Vagina (tissue), 2 donors: ENCODE measurements at places on chromosomes 13 and 19. TPM values are rescaled to one million over a fixed set of nuclear protein-coding genes. Genes with fewer than 3 reads are reported as not detected.

GRCh38 chr19:39160889-39161672 is 35.5 kb downstream of the PAK4 start:
- no peak for DNase-seq
- no peaks in the 10 kb centered on the region for H3K36me3 ChIP-seq
- H3K27me3 ChIP-seq, result no peaks in the 10 kb centered on the region

GRCh38 chr19:49324801-49325576 is at the start of gene SLC6A16:
Gene SLC6A16, minus strand, starts transcription at chr19:49325191. Its CDS starts 13,844 bp downstream, at chr19:49311347.
- no peak for DNase-seq
- H3K27ac ChIP-seq, result no peak within 1 kb of the TSS
- H3K4me3 ChIP-seq, result no peak within 1 kb of the TSS
- no peaks in the 10 kb centered on the region for H3K36me3 ChIP-seq

- DNase-seq, result no peak
- H3K27ac ChIP-seq, result no peak overlapping the region
- no peak overlapping the region for H3K4me3 ChIP-seq
- no peaks in the 10 kb centered on the region for H3K36me3 ChIP-seq
- H3K27me3 ChIP-seq, result no peaks in the 10 kb centered on the region
These were observed 71.2 kb downstream of the MYO16 start for GRCh38 chr13:108700422-108701170.

GRCh38 chr19:39398297-39398864 is 7.2 kb downstream of the MED29 start:
- DNase-seq, result no peak
- no peaks in the 10 kb centered on the region for H3K27me3 ChIP-seq
- H3K27ac ChIP-seq, result peak overlapping the region; percentile 97

DNA sequence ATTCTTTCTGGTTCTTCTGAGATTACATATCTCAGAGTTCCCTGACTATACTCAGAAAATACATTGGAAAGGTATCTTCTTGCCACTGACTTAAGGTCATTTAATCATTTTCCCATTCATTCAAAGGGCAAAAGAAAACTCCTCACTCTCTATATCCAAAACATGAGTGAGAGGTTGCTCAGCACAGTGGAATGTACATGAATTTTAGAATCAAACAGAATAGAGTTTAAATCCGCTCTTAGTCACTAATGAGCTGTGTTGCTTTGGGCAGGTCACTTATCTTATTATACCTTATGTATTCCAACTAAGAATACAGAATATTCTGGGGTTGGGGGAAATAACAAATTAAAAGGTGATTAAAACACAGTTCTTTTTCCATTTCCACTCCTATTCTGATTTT is 452.6 kb upstream of the KLF12 start:
- DNase-seq, result no peak
- no peak overlapping the region for H3K4me3 ChIP-seq
- H3K27ac ChIP-seq, result no peak overlapping the region
- no peaks in the 10 kb centered on the region for H3K36me3 ChIP-seq
- no peaks in the 10 kb centered on the region for H3K4me1 ChIP-seq

DNA sequence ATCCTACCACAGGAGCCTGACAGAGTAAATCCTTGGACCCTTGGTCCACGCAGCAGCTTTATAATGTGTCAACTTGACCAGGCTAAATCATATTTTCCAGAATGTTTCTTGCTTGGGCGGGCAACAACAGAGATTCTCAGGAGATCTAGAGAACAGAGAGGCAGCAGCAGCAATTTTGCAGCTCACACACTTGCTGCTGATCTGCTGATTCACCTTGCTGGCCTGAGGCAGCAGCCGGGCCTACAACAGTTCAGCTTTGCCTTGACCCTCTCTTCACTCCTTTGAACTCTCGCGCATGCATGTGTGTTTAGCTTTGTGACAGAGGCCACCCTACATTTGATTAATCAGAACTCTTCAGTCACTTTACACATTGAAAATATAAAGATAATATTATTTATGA is 159.3 kb downstream of the UGGT2 start:
- H3K4me1 ChIP-seq, result no peaks in the 10 kb centered on the region
- no peak overlapping the region for H3K4me3 ChIP-seq
- H3K36me3 ChIP-seq, result no peaks in the 10 kb centered on the region
- no peak for DNase-seq
- no peaks in the 10 kb centered on the region for H3K27me3 ChIP-seq
- no peak overlapping the region for H3K27ac ChIP-seq

GRCh38 chr13:26909477-26909876 is 148.9 kb upstream of the GPR12 start:
- H3K4me3 ChIP-seq, result no peak overlapping the region
- no peaks in the 10 kb centered on the region for H3K27me3 ChIP-seq
- H3K36me3 ChIP-seq, result no peaks in the 10 kb centered on the region

GRCh38 chr19:7994114-7994513 is 11.3 kb downstream of the ELAVL1 start:
- H3K27me3 ChIP-seq, result no peaks in the 10 kb centered on the region
- no peak overlapping the region for H3K4me3 ChIP-seq
- peaks cover 26% of the 10 kb centered on the region for H3K36me3 ChIP-seq
- H3K27ac ChIP-seq, result no peak overlapping the region
- no peak for DNase-seq

Gene LGALS14
- not detected for total RNA-seq

Gene TUBA3C
- total RNA-seq, result not detected

Gene OR7C1
- total RNA-seq, result 0.74 TPM
